ENCODE measurements at places on chromosomes 12 and 14.

DNA sequence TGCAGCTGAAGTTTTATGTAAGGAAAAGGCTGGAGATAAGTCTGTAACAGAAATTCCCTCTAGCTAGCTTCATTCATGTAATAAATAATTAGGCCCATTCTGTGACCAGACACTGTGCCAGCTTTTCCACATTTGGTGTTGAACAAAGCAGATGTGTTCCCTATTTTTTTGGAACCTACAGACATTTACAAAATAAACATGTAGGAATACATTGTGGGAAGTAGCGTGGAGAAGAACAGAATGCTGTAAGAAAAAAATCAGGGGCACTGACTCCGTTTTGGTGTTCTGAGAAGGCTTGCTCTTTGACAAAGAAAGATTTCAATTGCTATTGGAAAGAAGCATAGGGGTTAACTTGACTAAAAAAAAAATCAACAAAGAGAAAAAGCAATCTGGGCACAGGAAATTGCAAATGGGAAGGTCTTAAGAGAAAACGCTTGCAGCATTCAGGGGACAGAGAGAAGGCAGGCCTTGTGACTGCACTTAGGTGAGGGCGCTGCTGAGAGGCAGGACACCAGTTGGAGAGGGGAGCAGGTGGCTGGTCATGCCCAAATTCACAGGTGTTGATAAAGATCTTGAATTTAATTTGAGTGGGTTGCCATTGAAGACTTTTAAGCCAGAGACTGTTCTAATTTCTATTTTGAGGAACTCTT is 4.0 kb downstream of the FAR2 start:
- no peak for DNase-seq

GRCh38 chr12:121489874-121490273 is 90.0 kb downstream of the RNF34 start:
- DNase-seq: no peak

DNA sequence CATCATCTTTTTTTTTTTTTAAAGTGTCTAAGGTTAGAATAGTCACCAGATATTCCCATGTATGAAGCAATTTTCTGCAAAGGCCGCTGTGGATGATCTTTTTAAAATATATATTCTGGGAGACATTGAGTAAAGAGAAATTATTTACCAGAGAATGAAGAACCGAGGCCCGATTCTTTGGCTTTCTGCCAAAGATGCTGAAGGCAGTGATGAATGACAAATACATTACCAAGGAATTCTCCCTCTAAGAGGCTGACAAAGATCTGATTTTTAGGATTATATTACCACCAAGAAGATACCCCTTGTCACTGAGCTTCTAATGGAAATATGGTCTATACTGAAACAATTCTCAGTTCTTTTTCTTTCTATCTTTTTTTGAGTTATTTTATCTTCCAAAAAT is 336.8 kb downstream of the NAV3 start:
- DNase-seq: no peak

DNA sequence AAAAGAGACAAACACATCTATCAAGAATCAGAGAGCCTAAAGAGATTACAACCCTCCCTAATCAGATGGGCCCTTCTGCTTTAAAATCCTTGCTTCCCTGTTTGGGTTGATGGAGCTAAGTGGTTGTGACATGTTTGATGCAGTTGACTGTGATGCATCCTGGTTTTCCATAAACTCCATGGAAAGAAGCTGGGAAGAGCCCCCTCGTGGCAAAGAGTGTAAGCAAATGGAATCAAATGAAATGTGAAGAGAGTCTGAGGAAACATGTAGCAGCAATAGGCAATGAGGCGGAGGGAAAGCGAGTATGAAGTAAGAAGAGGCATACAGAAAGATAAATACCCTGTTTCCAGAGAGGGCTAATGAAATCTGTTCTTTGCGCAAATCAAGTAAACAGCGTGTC is 70.4 kb upstream of the SLCO1C1 start:
- DNase-seq: no peak

DNA sequence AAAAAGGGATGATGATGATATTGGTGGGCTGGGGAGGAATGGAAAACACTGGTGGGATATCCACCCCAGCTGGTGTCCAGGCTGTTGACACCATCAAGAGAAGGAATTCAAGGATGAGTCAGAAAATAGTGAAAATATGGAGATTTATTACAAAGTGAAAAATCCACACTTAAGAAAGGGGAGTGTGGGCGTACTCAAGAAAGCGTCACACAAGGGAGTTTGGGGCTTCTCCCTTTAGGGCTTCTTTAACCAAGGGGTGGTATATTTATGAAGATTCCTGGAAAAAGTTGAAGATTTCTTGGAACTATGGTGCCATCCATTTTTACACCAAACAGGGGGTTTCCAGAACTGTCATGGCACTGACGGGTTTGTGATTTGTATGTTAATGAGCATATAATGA is 63.1 kb upstream of the ARID2 start:
- no peak for DNase-seq
